ENCODE measurements at places on chromosomes 5 and 9. TPM values are rescaled to one million over a fixed set of nuclear protein-coding genes. Genes with fewer than 3 reads are reported as not detected.

Gene HRH2
- total RNA-seq = 12.5 TPM

Gene PCDHB14
- 1.9 TPM for total RNA-seq

Gene FOXE1
- not detected for total RNA-seq

Gene PCDHA7
- total RNA-seq = 0.22 TPM

Gene PRR7
- 1.00 TPM for total RNA-seq

Gene SLC34A3
- not detected for total RNA-seq
